CMK (cell line): ENCODE measurements at places on chromosomes 3 and 15.

DNA sequence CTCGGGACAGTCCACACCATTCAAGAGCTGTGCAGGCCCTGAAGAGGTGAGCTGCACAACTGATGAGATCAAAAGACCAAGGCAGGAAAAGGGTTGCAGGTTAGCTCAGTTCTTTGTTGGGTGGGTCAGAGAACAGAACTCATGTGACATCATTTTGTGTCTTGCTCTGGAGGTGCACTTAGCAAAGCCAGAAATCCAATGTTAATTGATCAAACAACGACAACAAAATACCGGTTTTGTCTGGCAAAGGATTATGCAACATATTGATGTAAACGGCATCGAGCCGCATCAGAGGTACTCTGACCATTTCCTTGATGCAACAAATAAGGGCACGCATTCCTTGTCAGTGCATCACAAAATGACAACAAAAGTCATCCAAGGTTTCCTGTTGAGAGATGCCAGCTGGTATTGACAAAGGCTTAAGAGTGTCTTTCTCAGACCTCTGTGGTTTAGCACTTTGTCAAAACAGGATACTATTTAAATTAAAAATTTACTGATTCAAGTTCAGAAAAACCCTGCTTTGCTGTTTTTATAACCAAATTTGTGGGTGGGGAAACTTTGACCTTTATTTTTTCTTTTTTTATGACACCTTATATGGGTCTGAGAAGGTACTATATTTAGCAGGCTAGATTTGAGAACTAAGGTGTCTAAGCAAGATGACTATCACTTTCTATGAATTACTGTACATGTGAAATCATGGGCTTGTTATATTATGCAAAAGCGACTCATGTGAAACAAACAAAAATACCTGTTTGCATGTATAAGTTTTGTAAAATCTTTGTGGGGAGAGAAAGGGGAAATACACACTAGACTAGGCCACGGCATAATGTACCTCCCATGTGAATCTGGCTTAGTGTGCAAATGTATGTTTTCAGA lies 496.1 kb downstream of the FOXP1 start:
- DNase-seq: no peak

DNA sequence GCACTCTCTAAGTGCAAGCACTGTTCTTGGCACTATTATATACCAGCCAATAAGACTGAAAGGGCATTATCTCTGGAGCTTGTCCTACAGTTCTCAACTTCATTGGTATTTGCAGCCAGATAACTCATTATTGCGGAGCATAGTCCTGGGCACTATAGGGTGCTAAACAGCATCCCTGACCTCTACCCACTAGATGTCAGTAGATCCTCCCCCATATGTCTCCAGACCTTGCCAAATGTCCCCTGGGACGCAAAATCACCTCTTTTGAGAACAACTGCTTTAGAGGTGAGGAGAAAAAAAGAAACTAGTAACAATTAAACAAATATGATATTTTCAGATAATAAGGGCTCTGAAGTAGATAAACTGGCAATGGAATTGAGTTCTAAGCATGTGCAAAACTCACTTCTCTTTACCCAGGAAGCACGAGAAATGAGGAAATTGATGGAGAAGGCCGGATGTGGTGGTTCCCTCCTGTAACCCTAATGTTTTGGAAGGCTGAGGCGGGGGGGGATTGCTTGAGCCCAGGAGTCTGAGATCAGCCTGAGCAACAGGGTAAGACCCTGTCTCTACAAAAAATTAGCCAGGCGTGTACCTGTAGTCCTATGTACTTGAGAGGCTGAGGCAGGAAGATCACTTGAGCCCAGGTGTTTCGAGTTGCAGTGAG lies 61.4 kb downstream of the FRMD4B start:
- no peak for DNase-seq

GRCh38 chr3:127192576-127193232 lies at the start of gene PRR23E:
PRR23E (plus strand) TSS chr3:127193131; CDS start chr3:127196686, 3,555 bp downstream.
- no peak for DNase-seq

- no peak for DNase-seq
These were observed at the start of gene ITGB5 for GRCh38 chr3:124887177-124887931. ITGB5 (minus strand) TSS chr3:124887365; CDS start chr3:124887000, 365 bp downstream.

- DNase-seq: no peak
These were observed 120.9 kb downstream of the ZMAT3 start for GRCh38 chr3:178950676-178951075.

DNA sequence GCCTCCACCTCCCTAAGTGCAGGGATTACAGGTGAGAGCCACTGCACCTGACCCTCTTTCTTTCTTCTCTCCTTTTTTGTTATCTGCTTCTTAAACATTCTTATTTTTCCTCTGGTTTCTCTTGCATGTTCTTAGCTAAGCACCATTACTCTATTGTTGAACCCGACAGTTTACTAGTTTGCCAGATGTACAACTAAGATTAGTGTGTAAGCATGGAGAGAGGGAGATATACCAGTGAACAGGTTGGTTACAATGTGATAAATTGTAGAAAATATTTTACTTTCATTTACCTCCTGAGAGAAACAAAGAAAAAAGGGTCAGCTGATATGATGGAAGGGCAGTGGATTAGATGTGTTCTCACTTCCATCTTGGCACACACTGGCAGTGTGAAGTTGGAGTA lies 4.9 kb downstream of the HAUS2 start:
- no peak for DNase-seq

DNA sequence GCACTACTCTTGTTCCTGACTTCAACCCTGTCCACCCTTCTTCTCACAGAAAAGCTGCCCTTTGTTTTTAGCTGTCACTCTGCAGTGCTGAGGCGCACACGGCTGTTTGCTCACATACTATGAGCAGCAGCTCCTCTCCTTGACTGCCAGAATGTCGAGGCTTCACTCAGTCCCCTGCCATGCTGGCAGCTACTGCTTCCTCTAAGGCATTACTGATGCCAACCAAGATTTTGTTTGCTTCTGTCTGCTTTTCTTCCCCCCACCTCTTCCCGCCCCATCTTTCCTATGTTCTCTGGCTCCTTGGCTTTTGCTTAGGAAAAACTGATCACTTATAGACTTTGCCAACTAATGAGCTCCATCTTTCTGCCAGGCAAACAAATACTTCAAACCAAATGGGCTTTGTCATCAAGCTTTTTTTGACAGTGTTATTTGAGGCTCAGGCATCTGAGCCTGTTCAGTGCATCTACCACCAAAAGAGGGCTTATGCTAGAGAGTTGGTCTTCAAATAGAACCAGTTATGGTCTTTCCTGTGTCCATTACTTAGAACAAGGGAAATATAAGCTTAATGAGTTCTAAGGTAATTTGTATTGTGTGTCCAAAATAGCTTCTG lies 81.0 kb downstream of the FBXL2 start:
- no peak for DNase-seq

DNA sequence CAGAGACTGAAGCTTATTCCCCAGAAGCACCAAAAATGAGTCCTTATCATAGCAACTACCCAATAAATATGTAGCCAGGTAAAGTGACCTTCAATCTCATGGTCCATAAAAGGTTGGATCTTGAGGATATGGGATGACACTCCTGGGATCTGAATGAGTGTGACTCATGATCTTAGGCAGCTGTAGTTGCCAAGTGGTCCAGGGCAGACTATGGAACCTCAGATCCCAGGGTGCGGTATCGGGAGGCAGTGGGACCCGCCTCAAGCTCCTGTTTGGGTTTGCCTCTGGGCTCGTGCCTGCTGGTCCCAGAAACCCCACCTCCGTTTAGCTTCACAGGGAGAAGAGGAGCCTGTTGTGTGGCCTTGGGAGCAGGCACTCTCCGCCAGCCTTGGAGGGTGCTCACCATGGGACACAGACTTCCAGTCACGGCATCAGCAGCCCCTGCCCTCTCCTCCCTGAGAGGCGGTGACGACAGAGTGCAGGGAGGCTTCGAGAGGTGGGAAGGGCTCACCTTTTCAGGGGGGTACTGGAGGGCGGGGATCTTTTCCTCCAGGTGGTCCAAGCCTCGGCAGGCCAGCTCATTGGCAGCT lies 8.1 kb downstream of the PLIN1 start:
- DNase-seq: no peak

GRCh38 chr3:111473550-111473949 lies 68.4 kb upstream of the CD96 start:
- DNase-seq: no peak

DNA sequence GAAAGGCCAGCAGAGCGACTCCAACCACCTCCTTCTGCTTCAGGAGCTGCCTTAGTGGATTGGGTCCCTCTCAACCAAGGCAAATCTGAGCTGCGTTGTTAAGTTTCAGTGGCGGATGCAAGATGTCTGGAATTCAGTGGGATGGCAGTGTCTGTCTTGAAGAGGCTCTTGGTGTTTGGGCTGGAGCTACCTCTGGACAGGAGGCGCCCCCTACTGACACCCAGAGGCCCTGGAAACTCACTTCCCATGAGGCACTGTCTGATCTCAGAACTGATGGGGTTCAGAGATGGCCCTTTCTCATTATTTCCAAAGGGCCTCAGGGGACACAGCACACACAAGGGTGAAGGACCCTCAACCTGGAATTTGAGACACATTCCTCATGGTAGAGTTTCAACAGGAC lies 6.0 kb upstream of the SLC28A1 start:
- no peak for DNase-seq

- DNase-seq: no peak
These were observed 495.0 kb upstream of the RGMA start for GRCh38 chr15:93583968-93584367.

- DNase-seq: no peak
These were observed 119.9 kb upstream of the FHIT start for GRCh38 chr3:61371123-61371522.

- DNase-seq: no peak
These were observed 8.6 kb upstream of the CAPN7 start for GRCh38 chr3:15197340-15198029.

- no peak for DNase-seq
These were observed 192.5 kb downstream of the RSL24D1 start for GRCh38 chr15:55003965-55004873.

DNA sequence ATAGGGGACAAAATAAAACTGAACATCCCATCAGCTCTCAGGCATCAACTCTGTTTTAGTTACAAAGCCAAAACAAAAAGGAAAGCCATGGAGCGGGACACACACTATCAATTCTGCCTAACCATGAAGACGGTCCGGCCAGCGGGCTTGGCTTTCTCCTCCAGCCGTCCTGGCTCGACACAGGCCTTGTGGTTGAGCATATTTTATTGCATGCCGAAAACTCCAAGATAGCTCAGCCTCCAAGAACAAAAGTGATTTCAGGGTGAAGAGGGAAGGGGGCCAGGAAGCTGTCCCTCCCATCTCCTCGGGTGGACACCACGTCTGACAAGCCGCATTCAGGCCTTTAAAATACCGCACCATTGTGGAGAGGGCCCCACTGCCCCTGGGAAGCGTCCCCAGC lies 31.2 kb downstream of the WNT5A start:
- no peak for DNase-seq

- DNase-seq: no peak
These were observed 157.6 kb downstream of the UACA start for GRCh38 chr15:70605606-70606410.

GRCh38 chr15:63675263-63675662 lies 78.1 kb downstream of the FBXL22 start:
- DNase-seq: no peak

- DNase-seq: no peak
These were observed 141.7 kb downstream of the RPLP1 start for GRCh38 chr15:69593981-69594966.

GRCh38 chr3:122265957-122266356 lies 59.1 kb upstream of the CSTA start:
- no peak for DNase-seq

DNA sequence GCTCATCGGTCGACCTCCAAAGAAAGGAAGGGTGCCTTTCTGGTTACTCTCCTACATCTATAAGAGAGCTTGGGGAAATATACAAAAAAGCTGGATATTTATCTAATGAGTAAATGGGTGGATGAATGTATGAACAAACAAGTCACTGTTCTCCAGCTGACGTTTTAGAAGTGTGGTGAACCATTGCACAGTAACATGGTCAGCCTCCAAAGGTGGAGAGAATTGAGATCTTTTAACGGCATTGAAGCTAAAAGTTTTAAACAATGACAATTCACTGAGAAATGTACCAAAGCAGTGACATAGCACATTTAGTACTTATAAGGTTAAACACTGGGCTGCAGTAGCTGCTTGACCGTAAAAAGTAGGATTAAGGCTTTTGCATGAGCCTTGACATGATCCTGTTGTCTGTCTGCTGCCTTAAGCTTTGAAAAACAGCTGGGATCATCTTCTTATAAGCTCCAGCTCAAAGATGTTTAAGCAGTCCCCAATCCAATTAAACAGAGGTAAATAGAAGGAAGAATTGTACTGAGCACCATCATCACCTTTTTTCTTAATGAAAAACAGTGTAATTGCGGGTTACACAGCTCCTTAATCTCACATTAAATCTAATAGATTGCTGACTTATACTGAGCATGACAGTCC lies 222.9 kb downstream of the WDR72 start:
- DNase-seq: no peak

GRCh38 chr15:100918690-100919480 lies at the start of gene LRRK1:
LRRK1 (plus strand) TSS chr15:100919357; CDS start chr15:100924633, 5,276 bp downstream.
- no peak for DNase-seq

DNA sequence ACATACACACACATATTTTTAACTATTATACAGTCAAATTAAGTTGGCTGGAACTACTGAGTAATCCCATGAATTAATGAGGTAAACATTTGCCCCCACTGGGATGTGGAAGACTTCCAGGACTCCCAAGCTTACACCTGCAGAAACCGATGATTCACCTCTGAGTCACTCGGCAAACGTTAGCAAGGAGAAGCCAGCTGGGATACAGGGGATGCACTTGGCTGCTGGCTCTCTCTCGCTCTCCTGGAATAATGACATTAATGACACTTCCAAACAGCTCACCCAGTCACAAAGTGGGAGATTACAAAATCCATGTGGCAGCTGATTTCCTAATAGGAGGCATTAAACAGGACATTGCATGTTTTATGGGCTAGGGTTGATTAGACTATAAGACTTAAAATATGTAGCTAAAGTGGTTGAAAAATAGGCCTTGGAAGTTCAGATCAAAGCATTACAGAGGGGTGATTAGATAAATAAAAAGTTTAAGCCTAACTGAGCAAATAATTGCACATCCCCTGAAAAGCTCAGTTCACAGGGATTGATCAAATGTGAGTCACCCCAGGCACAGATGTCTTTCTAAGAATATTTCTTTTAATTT lies 500.9 kb downstream of the SOX2 start:
- no peak for DNase-seq

DNA sequence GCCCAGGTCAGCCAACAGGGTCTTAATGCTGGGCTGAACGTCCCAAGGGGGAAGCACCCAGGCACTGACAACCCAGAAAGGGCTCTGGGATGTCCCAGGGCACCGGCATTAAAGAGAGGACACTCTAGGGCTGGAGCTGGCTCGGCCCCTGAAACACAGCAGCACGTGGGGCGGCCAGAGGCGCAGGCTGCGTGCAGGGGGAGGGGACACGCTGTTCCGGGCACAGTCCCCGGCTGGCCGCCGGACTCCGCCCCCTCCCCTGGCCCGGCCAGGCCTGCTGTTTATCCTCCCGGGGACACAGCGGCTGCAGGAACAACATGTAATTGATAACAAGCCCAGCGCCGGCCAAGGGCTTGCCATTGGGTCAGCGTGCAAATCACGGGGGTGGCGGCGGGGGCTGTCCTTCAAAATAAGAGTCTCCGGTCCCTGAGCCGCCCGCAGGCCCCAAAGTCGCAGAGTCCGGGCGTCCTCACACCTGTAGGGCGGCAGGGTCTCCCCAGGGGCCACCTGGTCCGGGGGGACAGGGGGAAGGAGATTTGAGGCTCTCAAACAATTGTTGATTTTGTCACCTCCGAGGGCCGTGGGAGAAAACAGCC lies 1.3 kb downstream of the KLF15 start:
- peak; percentile 49 for DNase-seq
